ENCODE measurements at places on chromosomes 1 and 21.

DNA sequence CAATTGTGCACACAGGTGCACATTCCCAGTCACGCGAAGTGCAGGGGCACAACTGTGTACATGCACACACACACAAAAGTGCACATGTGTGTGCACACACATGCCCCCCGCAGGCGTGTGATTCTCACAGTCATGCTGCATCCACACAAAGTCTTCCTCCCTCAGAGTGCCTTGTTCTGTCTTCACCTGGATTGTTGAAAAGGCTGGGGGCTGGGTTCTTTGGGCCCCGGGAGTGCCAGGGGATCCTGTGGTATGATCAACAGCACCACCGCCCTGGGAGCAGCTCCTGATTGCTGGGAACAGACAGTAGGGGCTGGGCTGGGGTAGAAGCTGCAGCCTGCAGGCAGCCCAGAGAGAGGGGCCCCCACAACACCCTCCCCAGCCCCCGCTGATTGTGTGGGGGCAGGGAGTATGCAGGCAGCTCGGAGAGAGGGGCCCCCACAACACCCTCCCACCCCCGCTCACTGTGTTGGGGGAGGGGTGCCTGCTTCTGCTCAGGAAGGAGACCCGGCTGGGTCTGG is 3.4 kb downstream of the COL18A1 start:
- no peak for DNase-seq

- no peak for DNase-seq
Observed at GRCh38 chr1:9720785-9721605, 69.5 kb downstream of the PIK3CD start.

- DNase-seq: no peak
Observed at GRCh38 chr1:155261493-155261851, 688 bp downstream of the SCAMP3 start.

- DNase-seq: peak; percentile 86
Observed at GRCh38 chr1:66532798-66533783, 862 bp upstream of the SGIP1 start.

- DNase-seq: peak; percentile 96
Observed at GRCh38 chr1:238409191-238409850, 518.6 kb upstream of the ZP4 start.

- DNase-seq: no peak
Observed at GRCh38 chr1:204219971-204220616, 6.3 kb upstream of the GOLT1A start.

GRCh38 chr1:35143737-35144508 is 49.0 kb downstream of the SFPQ start:
- DNase-seq: no peak

DNA sequence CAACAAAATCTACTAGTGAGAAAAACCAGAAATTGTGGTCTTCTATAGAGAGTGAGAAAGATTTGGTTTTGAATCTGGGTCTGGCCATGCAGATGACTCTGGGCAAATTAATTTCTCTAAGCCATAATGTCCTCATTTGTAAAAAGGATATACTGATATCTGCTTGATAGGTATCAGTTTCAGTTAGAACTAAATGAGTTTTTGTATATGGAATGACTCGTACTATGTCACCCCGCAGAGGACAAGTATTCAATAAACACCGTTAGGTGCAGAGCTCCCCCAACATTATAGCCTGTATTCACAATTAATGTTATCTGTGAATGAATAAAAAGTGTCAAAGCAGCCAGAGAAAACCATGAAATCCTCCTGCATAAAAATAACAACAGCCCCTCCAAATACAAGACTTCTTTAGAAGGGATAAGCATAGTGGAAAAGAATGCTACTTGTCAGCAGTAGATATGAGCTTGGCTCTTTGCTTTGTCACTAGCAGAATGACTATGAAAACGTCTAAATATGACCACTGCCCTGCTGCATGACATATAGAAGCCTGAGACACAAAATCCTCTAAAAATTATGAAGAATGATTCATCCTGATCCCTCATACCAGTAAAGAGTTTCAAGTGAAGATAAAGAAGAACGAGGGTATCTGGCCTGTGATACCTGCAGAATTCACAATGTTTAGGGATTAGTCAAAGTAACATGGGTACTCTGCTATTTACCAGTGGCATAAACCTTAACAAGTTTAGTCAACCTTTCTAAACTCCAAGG is 17.8 kb downstream of the SCAF4 start:
- peak; percentile 47 for DNase-seq

DNA sequence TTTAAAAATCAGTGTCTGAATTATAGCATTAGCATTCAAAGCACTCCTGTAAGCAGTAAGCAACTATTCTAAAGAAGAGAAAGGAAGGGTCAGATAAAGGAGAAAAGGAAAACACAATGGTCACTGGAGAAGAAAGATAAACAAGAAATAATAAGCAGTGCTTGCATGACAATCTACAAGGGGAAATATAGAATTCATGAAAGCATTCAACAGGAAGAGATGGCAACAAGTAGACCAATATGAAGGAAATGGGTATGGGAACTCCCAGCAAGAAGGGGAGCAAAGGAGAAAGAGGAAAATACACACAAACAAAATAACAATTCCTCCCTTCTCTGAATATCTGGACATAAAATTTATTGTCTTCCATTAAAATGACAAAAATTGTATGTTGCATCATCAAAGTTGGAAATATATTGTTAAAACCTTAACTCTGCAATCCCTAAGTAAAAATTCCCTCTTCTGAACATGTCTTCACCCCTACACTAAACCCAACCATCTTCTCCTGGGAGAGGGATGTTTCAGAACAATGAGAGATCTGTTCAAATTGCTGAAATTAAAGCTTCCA is 206.3 kb upstream of the SAMSN1 start:
- DNase-seq: no peak

- DNase-seq: no peak
Observed at GRCh38 chr1:159079525-159079924, 3.0 kb upstream of the AIM2 start.

DNA sequence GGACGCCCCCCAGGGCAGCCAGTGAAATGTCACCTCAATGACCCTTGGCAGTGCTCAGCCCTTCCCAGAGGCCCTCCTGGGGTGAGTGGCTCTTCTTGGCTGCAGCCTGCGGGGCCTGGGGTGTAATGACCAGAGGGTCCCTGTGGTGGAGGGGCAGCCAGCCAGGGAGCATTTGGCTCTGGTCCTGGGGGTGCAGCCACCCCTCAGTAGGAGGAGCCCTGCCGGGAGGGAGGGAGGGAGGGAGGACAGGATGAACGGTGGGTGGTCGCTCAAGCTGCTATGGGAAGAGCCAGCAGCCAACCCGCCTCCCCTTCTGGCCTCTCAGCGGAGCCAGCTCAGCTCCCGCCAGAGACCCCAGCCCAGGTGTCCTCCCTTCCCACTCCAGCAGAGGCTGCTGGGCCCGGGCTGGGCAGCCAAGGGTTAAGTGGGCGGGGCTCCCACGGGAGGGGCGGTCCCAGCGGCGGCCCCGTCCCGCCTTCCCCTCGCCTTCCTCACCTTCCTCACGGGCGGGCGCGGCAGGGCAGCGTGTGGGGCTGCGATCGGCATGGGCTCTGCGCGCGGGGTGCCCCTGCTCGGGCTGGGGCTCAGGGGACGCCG is 9.0 kb upstream of the PLCH2 start:
- no peak for DNase-seq

DNA sequence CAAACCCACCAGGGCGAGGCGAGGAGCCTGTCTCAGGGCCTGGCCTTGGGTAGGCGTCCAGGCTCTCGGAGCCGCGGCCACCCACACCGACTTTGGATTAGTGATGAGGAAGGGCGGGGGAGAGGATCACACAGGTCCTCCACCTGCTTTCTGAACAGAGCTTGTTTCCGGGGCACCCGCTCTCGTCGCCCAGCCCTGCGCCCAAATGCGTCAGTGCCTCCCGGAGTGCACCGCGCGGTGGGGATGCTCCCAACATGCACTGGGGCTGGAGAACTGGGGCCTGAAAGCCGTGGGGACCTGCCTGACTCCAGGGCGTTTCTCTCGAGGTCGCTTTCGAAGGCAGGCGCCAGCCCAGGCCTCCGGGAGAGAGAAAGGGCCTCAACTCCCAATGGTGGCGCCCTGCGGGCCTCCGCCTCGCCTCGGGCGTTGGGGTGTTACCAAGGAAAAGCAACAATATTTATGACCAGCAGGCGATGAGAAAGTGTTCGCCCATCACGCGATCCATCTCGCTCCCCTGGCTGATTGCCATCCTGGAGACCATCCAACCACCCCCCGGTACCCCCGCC is 8.9 kb upstream of the LHX8 start:
- DNase-seq: no peak

DNA sequence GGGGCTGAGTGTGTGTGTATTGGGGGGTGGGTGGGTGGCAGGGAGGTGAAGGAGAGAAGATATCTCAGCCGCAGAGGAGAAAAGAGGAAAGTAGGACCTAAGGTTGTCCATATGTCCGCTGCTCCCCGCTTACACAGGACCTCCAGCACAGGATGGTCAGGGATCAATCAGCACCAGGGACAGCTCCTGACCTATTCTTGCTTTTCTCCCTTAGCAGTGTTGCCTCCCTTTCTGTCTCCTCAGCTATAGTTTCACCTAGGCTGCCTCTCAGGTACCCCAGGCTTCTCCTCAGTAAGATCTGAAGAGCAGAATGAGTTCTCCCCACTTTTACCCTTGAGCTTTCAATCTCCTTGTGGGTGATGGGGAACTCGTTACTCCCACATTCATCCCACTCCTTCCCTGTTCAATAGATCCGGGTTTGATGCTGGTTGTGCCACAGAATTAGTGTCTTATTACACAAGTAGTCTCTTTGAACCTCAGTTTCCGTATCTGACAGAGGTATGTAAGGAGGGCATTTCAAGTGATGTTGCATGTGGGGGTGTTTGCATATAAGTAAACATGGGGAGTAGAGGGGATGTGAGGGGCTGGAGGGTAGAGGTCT is 1.4 kb upstream of the DPH2 start:
- DNase-seq: peak; percentile 30

DNA sequence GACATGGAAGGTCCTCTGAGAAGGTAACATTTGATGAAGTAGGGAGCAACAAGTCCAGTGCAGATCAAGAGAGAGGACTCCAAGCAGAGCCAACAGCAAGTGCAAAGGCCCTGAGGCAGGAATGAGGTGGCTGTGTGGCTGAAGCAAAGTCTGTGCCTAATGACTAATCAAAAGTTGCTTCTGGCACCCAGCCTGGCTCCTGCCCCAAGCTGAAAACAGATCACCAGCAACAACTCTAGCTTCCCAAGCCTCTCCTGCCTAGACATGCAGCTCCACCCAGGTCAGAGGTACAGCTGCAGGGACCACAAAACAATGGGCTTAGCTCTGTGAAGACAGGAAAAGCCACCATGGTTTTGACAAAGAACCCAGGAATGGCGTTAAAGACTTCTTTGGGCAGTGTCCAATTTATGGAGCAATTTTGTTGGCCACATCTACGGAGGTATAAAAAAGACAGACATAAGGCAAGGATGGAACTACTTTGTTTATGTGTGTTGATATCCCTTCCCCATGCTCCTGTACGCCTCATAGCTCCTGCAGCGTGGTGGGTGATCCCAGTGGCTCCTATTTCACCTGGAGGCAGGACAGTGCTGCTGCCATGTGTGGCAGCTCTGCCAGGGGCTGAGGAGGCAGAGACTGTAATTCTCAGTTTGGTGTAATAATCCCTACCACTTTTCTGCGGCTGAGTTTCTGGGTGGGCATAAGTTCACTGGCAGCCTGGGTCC is 26.4 kb upstream of the IGSF3 start:
- DNase-seq: peak; percentile 66

DNA sequence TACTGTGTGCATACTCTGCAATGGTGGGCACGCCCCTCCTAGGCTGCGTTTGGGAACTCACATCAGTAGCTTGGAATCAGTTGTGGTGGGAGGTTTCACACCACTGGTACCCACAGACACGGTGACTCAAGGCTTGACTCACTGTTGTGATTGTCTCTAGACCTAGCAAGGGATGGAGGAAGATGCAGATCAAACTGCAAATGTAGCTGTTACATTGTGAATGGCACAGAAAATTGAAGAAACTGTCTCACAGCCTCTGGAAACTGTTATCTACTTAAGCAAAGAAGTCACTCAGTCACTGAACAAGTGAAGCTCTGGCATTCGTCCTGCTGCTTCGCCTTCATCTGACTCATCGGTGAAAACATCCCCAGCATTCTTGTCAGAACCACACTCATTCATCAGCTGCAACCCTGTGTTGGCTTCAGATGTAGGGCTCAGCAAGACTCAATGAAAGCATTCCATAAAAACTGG is 59.5 kb downstream of the POFUT2 start:
- peak; percentile 99 for DNase-seq

- no peak for DNase-seq
Observed at GRCh38 chr1:67817319-67817718, 15.9 kb downstream of the GNG12 start.

DNA sequence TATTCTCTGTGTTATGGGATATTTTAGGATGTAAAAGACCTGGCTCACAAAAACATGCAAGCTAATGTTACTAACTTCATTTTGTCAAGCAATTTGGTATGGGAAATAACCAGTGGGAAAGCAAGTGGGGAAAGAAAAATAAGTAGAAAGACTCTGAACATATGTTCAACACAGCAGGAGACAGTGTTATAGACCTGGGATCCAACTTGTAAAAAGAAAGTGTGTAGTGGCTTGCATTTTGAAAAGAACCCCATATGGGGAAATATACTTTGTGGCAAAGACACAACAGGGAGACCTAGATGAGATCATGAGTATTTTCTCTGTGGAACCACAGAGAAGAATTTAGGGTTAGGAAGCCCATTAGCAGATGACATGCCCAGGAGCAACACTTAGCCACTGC is 212.7 kb upstream of the NRIP1 start:
- DNase-seq: no peak

- no peak for DNase-seq
Observed at GRCh38 chr1:158098256-158098655, 82.4 kb upstream of the CD1D start.

GRCh38 chr1:19400192-19400611 is 85.1 kb downstream of the CAPZB start:
- DNase-seq: peak; percentile 41

DNA sequence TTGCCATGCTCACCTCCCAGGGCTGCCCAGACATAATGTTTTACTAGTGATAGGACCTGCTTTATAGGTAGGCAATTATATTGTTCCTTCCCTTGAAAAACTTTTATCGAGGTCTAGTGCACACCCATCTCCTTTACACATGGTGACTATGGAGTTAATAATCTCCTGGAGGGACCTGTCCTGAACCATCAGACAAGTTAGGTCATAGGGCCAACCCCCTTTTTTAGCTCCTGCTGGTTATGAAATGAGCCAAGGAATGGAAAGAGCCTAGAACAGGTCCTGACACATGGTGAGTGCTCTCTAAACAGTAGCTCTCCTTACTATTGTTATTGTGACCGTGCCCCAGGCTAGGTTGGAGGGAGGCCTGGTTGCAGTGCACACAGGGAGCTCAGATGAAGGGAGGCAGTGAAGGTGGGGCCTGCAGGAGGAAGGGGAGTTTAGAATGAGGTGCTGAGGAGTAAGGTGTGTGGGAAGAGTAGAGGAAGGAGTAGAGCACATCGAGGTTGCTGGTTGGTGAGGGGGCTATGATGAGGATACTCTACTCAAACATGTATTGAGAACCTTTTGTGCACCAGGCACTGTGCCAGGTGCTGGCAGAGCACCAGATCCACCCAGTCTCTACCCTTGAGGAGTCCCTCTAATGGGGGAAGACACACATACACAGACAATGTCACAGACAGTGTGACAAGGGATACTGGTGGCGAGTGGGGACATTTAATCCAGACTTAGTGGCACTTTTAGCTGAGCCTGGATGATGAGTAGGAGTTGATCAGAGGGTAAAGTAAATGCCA is 14.1 kb upstream of the LMNA start:
- DNase-seq: no peak

GRCh38 chr1:75310067-75310466 is 175.9 kb downstream of the LHX8 start:
- peak; percentile 51 for DNase-seq
